ENCODE measurements at places on chromosomes 6 and 20.

- no peak for DNase-seq
These were observed 64.6 kb downstream of the MYO6 start for GRCh38 chr6:75813476-75814250.

- DNase-seq = no peak
These were observed 213.7 kb upstream of the CITED2 start for GRCh38 chr6:139588076-139588639.

DNA sequence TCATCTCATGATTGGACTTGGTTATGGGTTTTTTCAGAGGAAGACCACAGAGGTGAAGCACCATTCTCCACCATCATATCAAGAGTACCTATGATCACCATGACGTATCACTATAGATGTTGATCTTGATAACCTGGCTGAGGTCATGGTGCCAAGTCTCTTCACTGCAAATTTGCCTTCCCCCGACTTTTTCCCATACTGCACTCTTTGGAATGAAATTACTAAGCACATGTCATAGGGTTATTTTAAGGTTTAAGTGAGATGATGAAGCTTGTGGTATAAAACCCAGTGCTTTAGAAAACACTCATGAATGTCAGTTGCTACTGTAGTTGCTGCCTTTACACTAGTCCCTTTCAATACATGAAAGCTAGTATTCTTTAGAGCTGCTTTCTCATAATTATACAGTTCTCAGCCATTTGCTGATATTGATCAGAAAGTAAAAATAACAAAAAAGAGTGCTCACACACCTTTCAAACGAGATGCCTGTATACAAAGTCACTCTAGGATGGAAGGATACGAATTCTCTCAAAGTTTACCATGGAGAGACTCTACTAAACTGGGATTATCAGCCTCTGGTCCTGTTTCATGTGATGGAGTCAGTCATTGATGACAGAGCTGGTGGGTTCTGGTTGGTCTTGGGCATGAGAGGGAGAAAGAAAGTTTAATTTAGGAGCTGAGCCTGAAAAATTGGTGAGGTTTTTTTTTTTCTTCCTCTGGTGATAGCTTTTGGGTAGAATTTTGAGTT is 228.1 kb downstream of the PRL start:
- DNase-seq = no peak

GRCh38 chr20:11331096-11331495 is 586.6 kb upstream of the BTBD3 start:
- no peak for DNase-seq

DNA sequence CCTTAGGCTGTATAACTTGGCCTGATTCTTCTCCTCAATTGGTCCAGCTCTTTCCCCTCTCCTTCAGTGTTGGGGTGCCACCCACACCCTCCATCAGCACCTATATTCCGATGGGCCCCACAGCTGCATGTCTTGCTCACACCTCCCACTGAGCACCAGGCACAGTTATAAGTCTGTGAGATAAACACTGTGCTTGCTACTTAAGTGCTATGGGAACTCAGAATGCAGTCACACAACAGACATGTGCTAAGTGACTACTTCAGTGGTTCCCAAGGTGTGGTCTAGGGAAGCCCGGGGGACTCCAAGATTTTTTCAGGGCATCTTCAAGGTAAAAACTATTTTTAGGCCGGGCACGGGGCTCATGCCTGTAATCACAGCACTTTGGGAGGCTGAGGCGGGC is 7.3 kb downstream of the ZC3H12D start:
- DNase-seq = no peak

DNA sequence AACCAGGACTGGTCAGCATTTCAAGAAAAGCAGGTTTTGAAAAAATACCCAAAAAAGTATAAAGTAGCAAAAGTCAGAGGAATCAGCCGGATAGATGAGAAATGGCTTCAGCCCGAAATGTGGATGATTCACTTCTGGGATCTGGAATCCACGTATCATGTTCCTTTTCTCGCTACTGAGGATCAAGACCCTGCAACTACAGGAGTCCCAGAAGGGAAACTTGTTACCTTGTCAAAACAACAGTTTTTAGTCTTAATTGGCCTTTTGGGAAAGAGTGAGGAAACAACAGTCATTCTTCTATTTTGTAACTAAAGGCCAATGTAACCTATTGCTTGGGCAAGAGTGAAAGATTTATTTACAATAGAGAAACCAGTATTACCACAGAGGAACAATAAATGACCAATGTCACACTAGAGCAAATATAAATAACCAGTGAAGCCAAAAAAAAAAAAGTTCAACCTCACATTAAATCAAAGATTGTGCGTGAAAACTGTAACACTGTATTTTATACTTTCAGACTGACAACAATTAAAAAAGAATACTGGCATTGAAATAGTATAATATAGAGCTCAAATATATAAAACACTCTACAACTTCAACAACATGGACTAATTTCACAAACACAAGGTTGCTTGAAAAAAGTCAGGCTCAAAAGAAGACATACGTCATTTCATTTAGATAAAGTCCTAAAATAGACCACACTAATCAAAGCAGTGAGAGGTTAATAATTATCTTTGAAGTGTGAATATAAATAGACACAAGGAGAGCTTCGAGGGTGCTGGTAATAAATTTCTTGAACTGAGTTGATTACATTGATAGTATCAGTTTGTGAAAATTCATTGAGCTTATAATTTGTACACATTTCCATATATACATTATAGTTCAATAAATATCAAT is 116.2 kb downstream of the GFRAL start:
- DNase-seq = no peak

DNA sequence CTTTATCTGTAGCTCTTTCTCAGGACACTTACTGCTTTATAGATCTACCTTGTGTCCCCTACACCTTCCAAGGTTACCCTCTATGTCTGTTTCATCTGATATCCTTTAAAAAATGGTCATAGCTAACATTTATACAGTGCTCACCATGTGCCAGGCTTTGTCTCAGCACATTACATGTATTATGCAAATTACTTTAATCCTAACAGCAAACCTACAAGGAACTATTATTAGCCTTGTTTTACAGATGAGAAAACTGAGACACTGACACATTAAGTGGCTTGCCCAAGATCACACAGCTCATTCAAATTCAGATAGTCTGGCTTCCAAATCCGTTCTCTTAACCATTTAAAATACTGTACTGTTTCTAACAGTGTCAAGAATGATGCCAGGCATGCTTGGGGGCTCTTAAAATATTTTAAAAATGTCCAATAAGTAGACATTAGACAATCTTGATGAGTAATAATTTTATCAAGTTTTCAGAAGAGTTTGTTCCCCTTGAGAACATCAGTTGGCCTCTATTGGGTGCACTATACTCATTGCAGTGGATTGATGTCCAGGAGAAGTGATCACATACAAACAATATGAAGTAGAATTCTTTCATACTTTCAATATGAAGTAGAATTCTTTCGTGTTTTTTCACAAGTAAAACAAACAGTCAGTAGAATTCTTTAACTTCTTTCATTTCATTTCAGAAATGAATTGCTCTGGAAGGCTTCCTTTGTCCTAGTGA is 69.6 kb downstream of the DNAH8 start:
- no peak for DNase-seq

DNA sequence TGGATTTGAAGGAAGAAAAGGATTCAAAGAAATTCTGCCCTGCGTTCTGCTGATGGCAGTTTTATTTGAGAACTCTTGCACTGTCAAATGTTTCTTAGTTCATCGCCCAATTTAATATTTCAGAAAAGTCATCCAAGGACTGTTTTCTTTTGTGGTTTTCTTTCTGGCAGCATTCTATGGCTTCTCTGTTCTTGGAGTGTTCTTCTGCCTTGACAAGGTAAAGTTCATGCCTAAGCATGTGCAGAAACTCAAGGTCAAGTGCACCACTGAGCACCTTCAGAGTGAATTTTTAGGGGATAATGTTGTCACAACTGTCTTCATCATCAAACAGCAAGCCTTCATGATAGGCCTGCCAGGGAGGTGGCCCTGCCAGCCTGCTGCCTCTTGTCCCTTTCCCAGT is 225.6 kb downstream of the PLCB1 start:
- no peak for DNase-seq

- DNase-seq = no peak
These were observed 137.0 kb upstream of the STXBP5 start for GRCh38 chr6:147067184-147067583.

GRCh38 chr6:40482532-40482931 is 104.6 kb downstream of the LRFN2 start:
- no peak for DNase-seq

GRCh38 chr6:26241033-26241895 is 123.7 kb upstream of the BTN3A2 start:
- no peak for DNase-seq

DNA sequence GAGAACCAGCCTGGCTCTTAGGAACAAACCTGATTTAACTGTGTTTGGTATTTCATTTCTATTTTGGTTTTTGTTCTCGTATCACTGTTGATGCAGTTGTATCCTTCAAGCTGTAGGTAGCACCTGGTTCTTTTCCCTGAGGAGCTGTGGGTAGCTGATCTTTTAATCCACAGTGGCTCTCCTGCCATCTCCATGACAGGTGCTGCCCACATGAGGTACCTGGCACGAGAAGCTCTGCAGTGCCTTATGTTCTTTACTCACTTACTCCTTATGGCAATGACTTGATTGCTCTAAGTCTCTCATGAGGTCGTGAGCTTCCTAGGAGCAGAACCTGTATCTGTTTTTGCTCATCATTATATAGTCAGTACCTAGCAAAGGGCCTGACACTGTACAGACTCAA is 74.3 kb upstream of the EMILIN3 start:
- DNase-seq = no peak

DNA sequence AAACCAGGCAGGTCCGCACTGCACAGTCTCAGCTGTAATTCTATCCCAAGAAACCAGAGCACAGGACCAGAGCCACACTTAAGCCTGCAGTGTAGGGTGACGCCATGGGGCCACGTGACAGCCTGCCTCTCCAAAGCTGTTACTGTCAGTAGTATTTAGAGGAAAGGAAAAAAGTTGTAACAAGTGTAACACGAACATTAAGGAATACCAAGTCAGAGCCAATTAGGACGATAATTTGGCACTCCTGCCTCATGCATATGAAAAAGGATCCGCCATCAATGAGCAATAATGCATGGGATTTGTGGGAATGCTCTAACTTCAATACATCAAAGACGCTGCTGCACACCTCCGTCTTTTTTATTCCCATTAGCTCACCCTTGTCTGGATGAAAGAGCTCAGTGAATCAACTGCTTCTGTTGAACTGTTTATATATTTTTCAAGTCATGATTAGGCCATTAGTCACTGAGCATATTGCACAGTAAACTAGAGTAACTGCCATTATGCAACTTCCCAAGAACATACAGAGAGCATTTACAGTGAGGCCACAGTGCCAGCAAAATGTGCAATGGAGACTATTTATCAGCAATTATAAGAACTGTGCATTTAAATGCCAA is 79.9 kb downstream of the ATXN1 start:
- no peak for DNase-seq

- no peak for DNase-seq
These were observed 19.4 kb downstream of the COL11A2 start for GRCh38 chr6:33172688-33173534.

- DNase-seq = no peak
These were observed 4.9 kb downstream of the PLCG1 start for GRCh38 chr20:41142245-41142644.

DNA sequence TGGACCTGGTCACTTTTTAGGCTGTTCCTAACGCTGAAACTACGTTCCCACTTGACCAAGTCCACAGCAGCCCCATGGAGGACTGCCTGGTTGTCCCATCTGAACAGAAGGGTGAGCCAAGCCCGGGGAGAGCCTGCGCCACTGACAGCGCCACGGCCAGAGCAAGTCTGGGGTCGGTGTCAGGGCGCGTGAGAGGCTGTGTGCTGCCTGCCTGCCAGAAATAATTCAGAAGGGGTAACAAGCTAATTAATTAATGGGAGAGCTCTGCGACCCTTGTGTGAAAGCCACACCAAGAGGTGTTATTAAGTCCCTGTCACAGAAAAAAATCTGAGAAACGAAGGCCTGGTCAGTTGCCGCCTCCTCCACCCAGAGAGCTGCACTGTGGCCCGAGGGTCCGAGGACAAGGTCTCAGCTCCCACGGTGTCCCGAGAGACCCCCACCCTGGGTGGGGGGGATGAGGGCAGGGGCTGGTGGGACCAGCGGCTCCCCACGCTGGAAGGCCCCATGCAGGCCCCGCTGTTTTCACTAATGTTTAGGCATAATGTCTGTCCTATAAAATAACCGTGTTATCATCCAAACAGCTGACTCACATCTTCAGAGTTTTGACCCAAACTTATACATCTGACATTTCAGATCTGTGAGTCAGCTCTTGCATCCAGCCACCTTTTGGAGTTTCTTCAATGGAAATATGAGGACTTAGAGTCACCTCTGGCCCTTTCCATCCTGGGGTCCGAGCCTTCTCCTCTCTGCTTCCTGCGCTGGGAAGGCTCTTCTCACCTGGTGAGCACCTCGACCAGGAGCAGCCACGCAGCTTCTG is 58.5 kb downstream of the DLL1 start:
- no peak for DNase-seq

DNA sequence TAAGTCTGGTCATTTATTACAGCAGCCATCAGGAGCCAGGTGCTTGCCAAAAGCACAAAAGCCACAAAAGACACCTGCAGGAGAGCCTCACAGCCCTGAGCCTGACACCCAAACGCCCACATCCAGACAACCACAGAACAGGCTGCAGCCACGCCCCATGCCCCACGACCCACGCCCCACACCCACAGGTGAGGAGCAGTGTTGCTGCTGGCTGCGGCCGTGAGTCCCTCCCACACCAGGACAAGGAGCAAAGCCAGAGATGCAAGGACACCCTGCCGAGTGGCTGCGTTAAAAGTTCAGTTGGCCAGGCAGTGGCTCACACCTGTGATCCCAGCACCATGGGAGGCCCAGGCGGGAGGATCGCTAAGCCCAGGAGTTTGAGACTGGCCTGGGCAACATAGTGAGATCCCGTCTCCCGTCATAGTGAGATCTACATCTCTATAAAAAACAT is 43.0 kb downstream of the SLC2A4RG start:
- no peak for DNase-seq

GRCh38 chr20:44489931-44490330 is 14.3 kb downstream of the TTPAL start:
- DNase-seq = no peak

GRCh38 chr20:58268421-58268821 is 40.0 kb upstream of the ANKRD60 start:
- peak; percentile 57 for DNase-seq

DNA sequence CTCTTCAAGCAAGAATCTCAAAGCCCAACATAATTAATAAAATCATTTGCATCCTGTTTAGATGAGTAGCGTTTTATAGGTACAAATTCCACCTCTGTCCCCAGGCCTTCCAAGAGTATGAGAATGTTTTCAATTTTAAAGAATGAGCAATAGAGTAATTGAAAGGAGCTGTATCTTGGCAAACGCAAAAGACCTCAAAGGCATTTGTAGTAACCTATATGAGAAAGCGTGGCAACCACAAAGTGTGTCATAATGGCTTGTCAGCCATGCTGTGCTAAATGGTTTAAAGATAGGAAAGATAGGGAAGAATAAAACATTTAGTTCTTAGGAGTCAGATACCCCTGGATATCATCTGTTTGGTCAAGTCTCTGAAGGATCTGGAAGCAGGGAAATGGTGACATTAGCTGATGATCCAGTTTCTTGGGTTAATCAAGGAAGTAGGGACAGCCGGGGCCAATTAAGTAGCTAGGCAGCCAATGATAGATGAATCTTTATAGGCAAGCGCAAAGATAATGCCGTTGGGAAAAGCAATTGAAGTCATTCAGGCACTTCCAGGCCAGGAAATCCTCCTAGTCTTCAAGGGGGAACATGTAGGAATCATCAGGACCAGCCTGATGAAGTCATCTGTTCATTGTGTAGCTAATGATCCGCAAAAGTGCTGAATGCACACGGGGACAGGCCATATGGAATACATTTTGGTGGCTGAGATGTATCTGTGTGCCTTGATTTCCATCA is 71.5 kb upstream of the ISM1 start:
- DNase-seq = no peak

- no peak for DNase-seq
These were observed 70.2 kb downstream of the EYA2 start for GRCh38 chr20:46964618-46965455.
